ENCODE measurements at places on chromosomes 2 and 18.

- DNase-seq, result no peak
Observed at GRCh38 chr2:12259493-12259892, 457.2 kb upstream of the TRIB2 start.

GRCh38 chr2:206368933-206369569 is 74.3 kb upstream of the ADAM23 start:
- DNase-seq, result no peak

DNA sequence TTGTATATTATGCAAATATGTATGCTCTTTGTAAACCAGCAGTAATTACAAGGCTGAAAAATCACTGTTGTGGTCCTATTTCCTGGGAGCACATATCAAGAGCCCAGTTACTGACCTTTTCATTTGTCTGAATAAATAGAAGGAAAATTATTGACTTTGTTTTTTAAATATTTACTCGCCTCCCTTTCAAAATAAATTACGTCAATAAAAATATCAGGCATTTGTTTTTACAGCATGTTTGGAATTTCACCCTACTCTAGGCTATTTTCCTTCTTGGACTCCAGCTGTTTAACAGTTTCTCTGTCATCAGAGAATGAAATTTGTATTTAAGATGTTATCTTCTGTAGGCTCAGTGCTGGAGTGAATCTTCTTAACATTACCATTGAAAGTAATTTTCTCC is 59.9 kb upstream of the LRATD1 start:
- no peak for DNase-seq

- DNase-seq, result peak; percentile 69
Observed at GRCh38 chr2:100381240-100381639, 36.2 kb downstream of the CHST10 start.

GRCh38 chr2:109558076-109558882 is 55.5 kb downstream of the SEPTIN10 start:
- no peak for DNase-seq

- DNase-seq, result peak; percentile 37
Observed at GRCh38 chr2:120520929-120521912, 175.3 kb downstream of the INHBB start.

DNA sequence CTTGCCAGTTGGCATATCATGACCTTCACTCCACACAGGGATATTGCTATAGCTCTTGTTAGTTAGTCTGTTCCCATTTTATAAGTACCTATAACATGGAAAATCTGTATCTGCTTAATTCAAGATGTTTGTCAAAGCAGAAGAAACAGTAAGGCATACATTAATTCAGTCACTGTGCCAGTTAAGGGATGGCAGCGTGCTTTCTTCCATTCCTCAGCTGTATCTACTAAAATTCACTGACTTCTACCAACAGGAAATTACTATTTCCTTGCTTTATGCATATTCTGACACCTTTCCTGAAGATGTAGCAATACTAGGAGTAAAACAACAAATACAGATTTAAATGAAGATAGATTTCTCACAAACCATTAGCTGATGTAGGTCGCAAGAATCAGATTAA is 59.9 kb downstream of the RNF152 start:
- no peak for DNase-seq

DNA sequence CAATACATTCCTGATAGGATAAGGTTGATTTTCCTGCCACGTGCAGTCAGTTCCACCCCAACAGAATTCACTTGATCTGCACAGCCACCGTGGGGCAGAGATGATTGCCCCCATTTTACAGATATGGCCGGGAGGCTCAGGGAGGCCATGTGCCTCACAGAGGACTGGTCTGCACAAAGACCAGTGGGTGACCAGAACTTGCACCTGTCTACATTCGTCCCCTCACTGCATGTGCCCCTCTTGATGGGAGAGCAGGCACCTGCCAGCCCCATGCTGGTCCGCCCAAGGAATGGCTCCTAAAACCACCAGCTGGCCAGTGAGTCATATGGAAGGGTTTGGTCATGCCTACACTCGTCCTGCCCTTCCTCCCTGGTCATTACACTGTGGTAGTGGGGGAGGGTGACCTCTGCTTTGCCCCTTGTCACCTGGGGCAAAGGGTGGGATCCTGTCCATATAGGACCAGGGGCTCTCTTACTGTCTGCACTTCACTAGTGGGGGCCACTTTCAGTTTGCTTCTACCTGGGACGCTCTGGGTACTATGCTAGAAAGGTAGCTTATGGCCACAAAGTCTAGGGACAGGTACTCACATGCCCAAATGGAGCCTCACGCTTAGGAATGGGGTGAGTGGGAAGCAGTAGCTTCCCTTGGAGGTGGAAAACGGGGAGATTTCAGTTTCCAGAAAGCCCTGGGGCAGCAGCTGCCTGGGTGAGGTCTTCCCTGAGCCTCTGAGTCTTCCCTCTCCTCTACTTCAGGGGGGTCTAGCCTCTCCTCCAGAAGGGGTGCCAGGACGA is 14.7 kb downstream of the RRM2 start:
- no peak for DNase-seq

GRCh38 chr2:224982226-224982625 is 60.0 kb downstream of the DOCK10 start:
- no peak for DNase-seq

GRCh38 chr2:48668992-48669391 is 51.3 kb downstream of the GTF2A1L start:
- no peak for DNase-seq

- no peak for DNase-seq
Observed at GRCh38 chr2:142757111-142757510, 120.4 kb upstream of the KYNU start.

DNA sequence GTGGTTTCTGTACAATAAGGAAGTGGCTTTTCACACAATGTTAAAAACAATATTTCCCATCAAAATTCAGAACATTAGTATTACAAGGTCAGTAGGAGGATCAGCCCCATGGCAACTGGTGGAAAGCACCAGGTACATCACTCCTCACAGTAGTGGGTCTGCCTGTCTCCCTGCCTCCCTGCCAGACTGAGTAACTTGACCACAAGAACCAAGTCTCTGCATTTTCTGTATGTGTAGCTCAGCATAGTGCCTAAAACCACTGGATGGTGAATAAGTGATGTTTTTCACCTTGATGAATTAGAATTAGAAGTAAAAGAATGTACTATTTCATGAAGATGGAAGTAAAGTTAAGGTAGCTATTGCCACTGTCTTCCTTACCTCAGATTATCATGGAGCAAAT is 4.1 kb upstream of the WDR7 start:
- no peak for DNase-seq
